ENCODE measurements at places on chromosomes 12 and 14.

DNA sequence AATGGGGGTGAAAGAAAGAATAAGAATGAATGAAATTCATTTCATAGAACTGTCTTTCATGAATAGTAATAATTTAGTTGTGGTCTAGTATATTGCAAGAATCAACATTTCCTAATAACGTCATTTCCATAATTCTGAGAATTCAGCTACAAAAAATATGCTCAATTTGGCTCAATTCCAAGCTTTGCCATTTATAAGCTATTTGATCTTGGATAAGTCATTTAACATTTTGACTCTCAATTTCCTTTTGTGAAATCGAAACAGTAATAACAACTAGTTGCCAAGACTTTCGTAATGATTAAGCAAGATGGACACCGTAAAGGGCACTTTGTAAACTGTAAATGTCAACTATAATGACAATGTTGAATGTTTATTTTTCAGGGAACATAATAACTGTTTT lies 18.1 kb downstream of the NOS1 start:
- no peak for DNase-seq

- peak; percentile 14 for DNase-seq
These were observed at the start of gene SPTB for GRCh38 chr14:64879635-64880220. Gene SPTB, minus strand, starts transcription at chr14:64879907. Its CDS starts 56,813 bp downstream, at chr14:64823094.

DNA sequence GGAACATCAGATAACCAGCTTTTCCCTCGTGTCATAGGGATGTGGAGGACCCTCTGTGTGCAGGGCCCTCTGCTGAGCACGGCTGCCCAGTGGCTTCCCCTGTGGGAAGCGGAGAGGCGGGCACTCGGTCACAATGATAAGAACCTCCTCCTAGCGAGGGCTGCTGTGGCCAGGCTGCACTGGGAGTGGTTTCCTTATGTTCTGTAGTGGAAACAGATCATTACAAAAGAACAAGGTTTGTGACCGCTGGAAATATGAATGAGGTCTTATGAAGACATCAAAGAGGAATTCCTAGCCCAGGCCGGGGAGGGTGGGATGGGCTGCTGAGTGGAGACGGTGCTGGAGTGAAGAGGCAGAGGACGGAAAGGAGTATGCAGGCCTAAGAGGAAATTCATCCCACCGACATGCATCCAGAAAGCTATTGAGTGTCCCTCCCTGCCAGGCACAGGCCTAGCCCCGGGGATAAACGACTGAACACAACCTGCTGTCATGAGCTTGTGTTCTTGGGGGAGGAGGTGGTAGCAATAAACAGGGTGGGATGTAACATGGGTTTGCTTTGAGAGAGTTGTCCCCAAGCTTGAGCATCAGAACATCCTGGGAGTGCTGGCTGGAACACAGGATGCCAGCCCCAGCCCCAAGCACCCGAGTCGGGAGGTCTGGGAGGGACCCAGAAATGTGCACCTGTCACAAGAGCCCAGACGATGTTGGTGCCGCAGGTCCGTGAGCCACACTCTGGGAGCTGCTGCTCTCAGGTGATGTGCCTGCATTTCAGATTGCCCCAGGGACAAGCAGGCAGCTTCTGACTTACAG lies 37.5 kb downstream of the FZD10 start:
- no peak for DNase-seq

GRCh38 chr12:75976113-75976512 lies 55.5 kb downstream of the PHLDA1 start:
- no peak for DNase-seq

GRCh38 chr14:81559385-81559784 lies 25.7 kb upstream of the SEL1L start:
- no peak for DNase-seq

- no peak for DNase-seq
These were observed 147.9 kb upstream of the HIF1A start for GRCh38 chr14:61547186-61548069.

All from activated CD4-positive, CD25-positive, alpha-beta regulatory T cell treated with anti-CD3 and anti-CD28 coated beads, Interleukin-2, amount 50 U/mL, for 16 hours (primary cell).